ENCODE measurements at places on chromosomes 5 and 9. TPM values are rescaled to one million over a fixed set of nuclear protein-coding genes. Genes with fewer than 3 reads are reported as not detected.

DNA sequence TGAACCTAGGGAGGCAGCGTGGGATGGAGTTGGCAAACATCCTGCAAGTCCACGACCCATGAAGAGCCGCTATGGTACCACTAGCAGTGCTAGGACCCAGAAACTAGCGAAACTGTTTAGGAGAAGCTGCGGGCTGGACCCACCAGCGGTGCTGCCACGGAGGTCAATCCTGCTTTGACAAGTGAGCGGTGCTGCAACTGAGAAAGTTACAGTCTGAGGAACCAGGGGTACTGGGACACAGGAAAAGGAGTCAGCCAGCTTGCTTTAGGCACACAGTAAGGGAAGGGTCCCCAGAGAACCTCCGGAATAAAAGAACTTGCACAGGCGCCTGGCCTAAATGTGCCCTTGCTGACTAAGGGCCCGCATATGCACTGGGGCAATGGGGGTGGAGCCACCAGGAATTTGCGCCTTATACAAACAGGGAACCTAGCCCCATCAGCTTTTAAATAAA is 23.6 kb upstream of the ANXA2R start:
- DNase-seq = peak; percentile 9
- H3K27me3 ChIP-seq = no peaks in the 10 kb centered on the region
- H3K36me3 ChIP-seq = no peaks in the 10 kb centered on the region
- H3K4me3 ChIP-seq = no peak overlapping the region
- peaks cover 13% of the 10 kb centered on the region for H3K4me1 ChIP-seq

DNA sequence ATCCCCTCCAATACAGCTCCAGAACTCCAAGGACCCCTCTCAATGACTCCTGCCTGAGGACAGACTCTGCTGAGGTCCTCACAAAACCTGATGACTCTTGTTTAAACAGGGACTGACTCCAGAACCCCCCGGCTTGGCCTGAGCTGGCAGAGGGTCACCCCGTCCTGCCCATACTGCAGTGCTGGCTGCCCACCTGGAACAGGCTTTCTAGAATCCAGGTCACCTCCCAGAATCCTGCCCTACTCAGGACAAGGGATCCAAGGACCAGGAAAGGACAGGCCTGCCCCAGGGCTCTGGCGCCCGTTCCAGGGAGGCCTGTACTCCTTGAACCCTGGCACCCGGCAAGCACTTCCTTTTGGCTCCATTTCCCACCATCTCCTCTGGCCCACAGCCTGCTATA is 22.2 kb downstream of the RALGDS start:
- peaks cover 25% of the 10 kb centered on the region for H3K36me3 ChIP-seq
- no peak overlapping the region for H3K4me3 ChIP-seq
- H3K27ac ChIP-seq = no peak overlapping the region
- DNase-seq = no peak

- no peak for DNase-seq
- H3K27ac ChIP-seq = no peak overlapping the region
- H3K36me3 ChIP-seq = no peaks in the 10 kb centered on the region
Observed at GRCh38 chr5:174083056-174083827, 37.7 kb downstream of the NSG2 start.

- no peak for DNase-seq
- H3K4me1 ChIP-seq = no peaks in the 10 kb centered on the region
- H3K27ac ChIP-seq = no peak overlapping the region
- H3K27me3 ChIP-seq = peaks cover 10% of the 10 kb centered on the region
Observed at GRCh38 chr5:60519372-60519771, 180.6 kb downstream of the DEPDC1B start.

GRCh38 chr9:79988126-79988525 is 416.4 kb downstream of the TLE4 start:
- DNase-seq = no peak
- no peak overlapping the region for H3K4me3 ChIP-seq
- no peak overlapping the region for H3K27ac ChIP-seq
- H3K36me3 ChIP-seq = no peaks in the 10 kb centered on the region
- H3K4me1 ChIP-seq = no peaks in the 10 kb centered on the region

Gene PCDHB2
- 4.9 TPM for total RNA-seq
